ENCODE measurements at places on chromosomes 6 and 20.

- DNase-seq = peak; percentile 14
Measured at GRCh38 chr6:35804996-35805736, at the start of gene LHFPL5. TSS of gene LHFPL5 (plus strand) at chr6:35805352. CDS start at chr6:35805671, 319 bp downstream.

DNA sequence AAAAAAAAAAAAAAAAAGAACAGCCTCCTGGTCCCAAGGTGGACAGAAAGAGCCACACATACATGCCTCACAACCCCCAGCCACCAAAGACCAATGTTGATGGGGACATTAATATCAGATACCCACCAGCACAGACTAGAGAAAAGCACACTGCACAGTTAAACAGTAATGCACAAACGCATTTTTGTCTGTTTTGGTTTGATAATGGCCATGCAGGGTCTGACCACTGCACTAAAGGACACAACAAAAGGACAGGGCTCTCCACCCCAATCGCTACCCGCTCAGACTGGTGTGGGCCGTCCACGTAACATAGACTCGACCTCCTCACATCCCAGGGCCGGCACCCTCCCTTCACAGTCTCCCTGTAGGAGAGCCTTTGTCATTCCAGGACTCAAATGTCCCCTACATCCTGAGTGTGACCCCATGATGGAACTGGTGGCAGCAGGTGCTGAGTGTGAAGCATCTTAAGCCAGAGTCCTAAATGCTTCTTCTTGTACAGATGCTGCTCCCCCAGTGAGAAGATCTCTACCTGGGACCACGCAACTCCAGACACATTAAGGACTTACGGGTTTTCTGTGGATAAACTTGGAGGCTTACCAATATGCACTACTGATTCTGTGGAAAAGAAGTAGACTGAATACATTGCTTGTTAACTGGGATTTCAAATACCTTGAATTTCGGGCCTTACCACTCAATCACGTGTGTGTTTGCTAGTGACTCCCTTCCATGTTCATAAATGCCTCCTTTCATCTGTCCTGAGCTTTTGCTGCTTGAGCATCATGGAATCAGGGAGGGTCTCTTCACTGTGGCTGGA, 28.0 kb downstream of the RRBP1 start:
- DNase-seq = no peak

DNA sequence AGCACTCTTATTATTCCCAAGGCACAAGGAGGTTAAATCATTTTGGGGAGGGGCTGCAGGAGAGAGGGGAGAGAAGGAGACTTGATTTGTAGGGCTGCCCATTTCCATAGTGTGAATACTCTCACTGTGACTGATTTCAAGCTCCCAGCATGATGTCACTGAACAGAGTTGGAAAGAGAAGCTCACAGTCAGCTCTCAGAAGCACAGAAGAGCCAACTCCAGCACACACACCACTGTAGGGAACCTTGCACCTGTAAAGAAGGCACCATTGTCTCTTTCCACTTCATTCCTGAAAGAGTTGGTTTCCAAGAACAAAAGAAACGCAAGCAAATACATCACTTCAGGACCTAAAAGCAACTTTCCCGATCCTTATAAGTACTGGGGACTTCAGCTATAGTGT, 12.7 kb upstream of the STK35 start:
- no peak for DNase-seq

GRCh38 chr20:45621593-45621992, 7.9 kb upstream of the WFDC10A start:
- no peak for DNase-seq

DNA sequence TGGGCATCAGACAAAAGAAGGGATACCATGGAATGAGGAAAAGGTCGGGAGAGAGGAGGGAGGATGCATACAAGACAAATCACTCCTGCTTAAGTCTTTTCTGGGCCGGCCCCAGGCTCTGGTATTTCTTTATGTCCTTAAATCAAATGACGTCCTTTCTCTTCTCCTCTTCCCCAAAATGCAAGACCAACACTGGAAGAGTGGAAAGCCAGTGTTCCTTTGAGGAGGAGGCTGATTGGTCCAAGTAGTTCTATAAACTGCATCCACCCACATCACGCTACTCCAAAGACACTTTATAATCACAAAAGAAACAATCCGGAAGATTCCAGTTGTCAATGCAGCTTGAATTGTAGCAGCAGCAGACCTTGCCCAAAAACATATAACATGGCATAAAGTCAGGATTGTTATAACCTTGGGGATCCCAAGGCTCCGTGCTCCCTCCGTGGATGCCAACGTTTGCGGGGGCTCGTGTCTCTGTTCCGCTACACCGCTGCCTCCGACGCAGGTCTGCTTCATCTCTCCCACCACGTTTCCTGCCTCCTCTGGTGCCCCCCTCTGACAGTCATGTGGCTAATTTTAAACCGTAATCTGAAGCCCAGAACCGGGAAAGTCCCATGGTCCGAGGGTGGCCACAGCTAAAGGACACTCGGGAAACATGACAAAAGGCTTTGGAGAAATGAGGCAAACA, 47.1 kb downstream of the MCUR1 start:
- DNase-seq = peak; percentile 12
